ENCODE measurements at places on chromosomes 4 and X.

DNA sequence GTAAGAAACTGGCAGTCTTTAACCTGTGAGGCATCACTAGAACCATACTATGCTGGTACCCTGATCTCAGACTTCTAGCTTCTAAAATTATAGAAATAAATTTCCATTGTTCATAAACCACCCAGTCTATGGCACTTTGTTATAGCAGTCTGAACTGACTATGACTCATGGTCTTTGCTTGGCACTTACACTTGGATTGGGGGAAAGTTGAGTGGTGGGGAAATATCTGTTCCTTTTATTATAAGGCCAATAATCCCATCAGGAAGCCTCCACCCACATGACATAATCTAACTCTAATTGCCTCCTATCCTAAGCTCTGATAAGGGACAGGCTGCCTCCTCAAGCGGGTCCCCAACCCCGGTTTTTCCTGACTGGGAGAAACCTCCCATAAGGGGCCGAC lies 61.4 kb upstream of the PACRGL start:
- DNase-seq: no peak

DNA sequence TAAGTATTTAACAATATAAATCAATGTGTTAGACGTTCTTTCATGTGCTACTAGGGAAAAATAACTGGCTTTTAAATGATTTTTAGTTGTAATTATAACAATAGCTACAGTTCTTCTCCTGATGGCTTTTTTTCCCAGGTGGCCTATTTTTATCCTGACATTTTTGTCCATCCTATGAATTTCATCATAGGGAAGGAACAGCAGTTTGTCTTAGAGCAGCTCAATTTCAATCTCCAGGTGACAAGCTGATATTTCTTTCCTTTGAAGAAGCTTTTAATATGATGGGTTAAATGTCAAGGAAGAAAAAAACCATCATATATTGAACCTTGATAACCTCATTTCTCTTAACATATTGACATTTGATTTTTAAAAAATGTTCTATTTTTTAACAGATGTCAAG lies 163.0 kb upstream of the AGA start:
- no peak for DNase-seq

- DNase-seq: no peak
Measured at GRCh38 chrX:40085102-40085551, 12.6 kb downstream of the BCOR start.

- DNase-seq: no peak
Measured at GRCh38 chr4:65656008-65656407, 14.3 kb downstream of the EPHA5 start.

- DNase-seq: no peak
Measured at GRCh38 chrX:91079342-91080114, 355.1 kb upstream of the PABPC5 start.

GRCh38 chrX:78517124-78517523 lies 142.0 kb downstream of the RTL3 start:
- DNase-seq: no peak

DNA sequence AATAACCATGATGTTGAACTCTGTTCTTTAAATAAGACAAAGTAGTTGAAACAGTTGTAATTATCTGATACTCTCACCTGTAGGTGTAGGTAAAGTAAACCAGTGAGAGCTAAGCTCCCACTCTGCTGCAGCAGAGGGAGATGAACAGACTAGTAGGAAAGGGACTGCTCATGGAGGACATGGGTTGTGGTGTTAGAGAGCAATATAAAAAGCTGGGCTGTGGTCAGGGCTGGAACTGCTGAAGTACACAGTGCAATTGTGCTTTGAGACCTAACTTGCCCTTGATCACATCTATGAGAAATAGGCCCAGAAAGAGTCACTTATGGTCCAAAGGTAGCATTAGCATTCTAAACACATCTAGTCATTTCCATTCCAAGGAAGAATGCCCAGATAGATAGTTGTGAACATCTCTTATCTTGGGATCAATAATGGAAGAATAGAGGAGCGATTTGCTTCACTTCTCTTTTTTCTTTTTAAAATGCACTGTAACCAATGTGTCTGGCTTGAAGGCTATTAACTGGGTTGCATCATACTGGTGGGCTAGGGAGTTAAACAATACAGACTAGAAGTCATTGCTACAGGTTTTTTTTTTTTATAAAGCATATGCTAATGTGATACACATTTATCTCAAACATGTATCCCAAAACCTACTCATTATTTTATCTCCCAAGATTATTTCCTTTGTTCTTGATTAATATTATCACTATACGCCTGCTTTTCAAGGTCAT lies 251.3 kb upstream of the CENPE start:
- DNase-seq: no peak

DNA sequence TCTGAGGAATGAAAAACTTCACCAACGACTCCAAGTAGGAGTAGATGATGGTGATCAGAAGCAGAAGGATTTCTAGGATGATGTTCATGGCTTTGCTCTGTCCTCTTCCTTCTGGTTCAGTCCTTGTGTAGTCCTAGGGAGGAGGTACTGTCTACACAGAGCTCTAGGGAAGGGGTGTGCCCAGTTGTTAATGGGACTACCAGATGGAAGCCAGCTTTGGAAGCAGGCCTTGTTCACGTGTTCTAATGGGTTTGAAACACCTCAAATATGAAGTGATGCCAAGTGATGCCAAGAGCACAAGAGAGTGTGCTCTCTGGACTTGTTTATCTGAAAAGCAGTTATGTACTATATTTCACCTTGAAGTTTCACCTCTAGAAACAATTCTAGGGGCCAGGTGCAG lies at the start of gene HSD17B13:
TSS of gene HSD17B13 (minus strand) at position 129 of the 400 bp plus-strand sequence. CDS start at position 88, 41 bp downstream.
- no peak for DNase-seq

DNA sequence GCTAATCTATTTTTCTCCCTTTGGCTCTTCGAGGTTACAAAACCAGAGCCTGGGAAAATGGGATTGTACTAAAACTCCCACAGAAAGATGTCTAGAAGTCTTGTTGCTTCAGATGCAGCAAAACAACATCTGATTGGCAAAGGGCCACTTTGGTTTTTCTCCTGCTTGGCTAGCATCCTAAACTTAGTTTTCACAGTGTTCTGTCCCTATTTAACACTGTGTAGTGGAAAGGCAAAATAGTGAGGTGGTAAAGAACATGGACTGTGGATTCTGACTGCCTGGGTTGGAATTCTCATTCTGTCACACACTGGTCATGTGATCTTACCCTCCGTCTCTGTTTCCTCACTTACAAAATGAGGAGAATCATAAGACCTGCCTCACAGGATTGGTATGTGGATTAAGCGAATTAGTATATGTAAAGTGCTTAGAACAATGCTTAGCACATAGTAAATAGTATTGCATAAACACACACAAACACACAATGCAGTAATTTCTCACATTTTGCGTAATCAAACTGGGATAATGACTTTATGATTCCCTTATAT lies 23.5 kb downstream of the TIGD2 start:
- DNase-seq: no peak

- peak; percentile 8 for DNase-seq
Measured at GRCh38 chr4:187304133-187304532, 580.5 kb upstream of the FAT1 start.

DNA sequence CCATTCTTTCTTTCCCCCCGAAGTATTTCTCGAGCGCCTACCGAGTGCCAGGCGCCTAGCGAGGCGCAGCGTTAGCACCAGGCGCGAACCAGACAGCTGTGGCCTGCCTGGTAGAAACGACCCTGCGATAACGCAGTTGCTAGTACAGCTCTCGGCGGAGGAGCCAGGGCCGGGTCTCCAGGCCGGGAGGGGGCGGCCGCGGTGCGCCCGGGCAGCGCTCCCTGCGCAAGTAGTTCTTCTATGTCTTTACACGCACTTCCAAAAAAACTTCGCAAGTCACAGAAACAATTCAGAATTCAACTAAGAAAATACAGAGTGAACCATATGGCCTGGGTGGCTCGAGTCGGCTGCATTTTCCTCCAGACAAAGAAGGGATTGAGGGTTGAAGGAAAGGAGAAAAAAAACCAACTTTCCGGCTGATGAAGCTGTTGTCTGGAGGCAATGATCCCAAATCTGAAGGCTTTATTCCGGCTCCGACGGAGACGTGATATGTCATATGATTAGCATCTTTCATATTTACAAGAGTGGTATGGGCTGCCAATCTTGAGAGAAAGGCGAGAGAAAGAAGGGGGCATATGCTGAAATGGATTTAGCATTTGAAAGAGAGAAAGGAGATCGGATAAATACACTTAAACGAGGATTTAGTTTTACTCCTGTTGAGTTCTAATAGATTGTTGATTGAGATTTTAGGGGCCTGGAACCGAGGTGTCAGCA lies 7.2 kb upstream of the NEUROG2 start:
- DNase-seq: no peak
